ENCODE measurements at places on chromosomes 12 and 14.

DNA sequence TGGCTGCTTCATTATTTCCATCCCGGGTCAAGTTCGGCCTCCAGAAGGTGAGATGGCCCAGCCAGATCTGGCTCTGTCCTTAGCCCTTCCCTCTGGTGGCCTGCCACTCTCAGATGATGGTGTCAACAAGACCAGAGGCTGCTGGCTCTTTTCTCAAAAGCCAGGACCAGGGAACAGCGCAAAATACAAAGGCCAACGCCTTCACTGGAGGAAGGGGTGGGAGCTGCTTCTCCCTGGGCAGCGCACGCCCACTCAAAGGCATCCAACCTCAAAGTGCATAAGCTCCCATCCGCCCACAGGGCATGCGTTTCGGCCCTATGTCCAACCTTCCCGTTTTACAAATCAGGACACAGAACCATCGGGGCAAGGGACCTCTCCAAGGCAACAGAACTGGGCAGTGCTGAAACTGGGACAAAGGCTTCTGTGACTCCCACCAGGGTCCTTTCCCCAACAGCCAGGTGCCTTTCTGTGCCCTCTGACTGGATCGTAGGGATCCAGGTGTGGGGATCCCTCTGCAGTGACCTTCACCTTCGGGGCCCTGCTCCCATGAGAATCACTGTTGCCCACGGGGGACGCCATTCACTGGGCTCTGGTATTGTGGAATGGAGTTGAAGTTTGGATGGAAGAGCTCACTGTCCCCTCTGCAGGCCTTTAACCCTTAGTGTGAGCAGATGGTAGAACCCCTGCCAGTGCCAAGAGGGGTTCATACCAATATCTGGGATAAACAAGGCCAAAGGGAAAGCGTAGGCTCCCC is 76.8 kb downstream of the NINJ2 start:
- no peak for DNase-seq

DNA sequence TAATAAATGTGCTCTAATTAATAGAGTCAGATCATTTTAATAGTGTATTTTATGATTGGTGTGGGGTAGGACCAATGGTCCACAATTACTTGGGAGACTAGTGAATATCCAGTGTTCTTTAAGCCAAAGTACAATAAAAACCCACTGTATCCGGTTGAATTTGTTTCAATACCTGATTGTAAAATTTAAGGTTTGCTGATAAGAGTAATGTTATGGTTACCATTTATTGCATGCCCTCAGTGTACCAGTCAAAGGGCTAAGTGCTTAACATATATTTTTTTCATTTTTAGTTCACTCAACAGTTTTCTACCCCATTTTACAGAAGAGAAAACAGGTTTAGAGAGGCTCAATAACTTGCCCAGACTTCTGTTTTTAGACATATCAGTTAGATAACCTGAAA is 97.9 kb upstream of the ATF1 start:
- no peak for DNase-seq

- DNase-seq, result no peak
Observed at GRCh38 chr14:22332686-22333421, 256.2 kb downstream of the DAD1 start.

GRCh38 chr12:128611736-128612135 is 212.0 kb downstream of the SLC15A4 start:
- DNase-seq, result no peak
